ENCODE measurements at places on chromosomes 5 and 9.

DNA sequence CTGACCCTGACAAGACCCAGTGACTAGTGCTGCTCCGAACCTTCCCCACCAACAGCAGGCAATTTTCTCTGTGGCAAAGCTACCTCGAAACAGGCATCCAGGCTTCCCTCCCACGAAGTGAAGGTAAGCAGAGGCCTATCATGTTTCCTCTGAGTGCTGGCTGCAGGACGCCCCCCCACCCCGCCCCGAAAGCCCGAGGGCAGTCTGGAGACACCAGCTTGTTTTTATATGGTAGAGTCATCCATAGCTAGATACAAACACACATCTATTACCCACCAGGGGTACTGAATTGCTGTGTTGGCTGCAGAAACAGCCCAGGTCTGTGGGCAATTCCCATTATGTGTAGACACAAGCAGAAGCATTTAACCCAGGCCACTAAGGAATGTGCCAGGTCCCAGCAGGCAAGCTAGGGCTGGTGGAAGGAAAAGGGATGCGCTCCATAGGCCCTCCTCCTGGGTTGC is 40.4 kb downstream of the LIX1 start:
- no peak for DNase-seq

GRCh38 chr9:134408939-134409737 is 82.9 kb downstream of the RXRA start:
- no peak for DNase-seq

- DNase-seq, result no peak
These were observed 4.5 kb upstream of the NDST1 start for GRCh38 chr5:150503386-150503785.

- DNase-seq, result no peak
These were observed 11.2 kb upstream of the CXXC5 start for GRCh38 chr5:139636975-139637408.

DNA sequence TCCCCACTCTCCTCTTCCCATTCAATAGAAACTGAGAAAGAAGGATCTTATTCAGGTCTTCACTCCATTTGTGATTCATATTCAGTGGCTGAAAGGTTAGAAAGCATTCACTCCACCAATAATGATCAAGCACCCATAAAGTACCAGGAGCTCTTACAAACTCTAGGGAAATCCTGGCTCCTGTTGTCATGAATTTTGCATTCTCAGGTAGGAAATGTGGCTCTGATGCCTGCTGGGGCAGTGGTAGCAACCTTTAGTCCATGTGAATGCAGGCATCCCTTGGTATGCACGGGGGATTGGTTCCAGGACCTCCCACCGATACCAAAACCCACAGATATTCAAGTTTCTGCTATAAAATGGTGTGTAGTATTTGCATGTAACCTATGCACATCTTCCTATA is 3.6 kb upstream of the RORB start:
- no peak for DNase-seq

DNA sequence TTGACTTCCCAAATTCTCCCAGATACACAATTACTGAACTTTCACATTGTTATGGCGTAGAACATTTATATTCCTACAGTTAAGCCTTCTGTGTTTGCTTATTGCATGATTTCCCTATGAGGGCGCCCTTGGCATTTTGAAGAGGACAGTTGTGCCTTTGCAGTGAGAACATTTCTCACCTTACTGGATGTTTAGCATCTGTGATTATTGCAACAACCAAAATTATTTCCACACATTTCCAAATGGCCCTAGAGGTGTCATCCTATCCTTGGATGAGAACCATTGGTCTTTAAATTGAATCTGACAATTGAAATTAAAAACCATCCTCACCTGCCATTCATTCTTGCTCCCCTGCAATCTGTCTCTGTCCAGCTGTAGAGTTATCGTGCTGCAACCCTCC is 104.0 kb downstream of the MAMDC2 start:
- no peak for DNase-seq

DNA sequence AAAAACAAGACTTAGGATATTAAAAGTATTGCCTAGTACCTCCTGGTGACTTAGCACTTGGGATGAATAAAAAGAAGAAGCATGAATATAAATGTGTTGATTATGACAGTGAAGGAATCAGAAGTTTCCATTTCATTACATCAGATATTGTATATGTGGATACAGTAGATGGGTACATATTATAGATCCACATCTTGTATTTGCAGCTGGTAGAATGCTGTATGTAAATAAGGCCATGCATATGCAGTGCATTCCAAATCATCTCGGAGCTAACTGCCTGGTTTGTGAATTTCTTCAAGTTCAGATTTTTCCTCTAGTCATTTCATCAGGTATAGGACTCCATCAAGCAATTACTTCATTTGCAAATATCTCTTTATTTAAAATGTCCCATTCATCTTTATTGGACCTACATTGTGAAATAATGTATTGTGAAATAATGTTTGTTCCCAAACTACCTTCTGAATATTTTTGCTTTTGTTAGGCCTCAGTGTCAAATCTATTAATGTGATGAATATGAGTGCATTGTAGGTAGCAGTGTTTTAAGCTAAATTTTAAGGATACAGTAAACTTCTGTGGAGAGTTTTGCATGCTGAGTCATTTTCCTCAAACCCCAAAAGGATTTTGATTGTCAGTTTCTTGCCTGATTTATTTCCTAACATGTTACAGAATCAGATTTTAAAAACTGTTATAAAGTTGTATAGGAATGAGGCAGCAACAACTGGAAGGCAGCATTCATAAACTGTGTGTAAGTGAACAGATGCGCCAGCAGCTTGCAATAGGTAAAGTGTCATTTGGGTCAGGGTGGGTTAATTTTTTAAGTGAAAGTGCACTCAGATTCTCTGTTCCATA is 370.8 kb upstream of the RIOK2 start:
- no peak for DNase-seq

- no peak for DNase-seq
These were observed 81.6 kb upstream of the PHYKPL start for GRCh38 chr5:178314061-178314660.

DNA sequence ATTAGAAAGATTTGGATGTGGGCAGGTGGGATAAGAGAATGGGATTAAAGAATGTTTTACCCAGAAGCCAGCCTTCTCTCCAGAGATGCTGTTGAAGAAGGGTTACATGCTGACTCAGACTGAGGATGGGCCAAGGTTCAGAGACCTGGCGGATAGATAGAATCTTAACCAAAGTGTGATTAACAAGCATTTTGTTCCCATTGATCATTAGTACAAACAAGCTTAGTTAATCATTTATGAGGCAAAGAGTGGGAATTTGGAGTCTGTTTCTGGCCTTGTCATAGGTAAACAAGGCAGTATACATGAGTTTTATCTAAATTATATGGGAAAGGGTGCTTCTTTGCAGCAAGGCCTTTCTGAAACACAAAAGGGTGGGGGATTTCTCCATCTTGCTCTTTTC is 20.8 kb upstream of the DTWD2 start:
- no peak for DNase-seq

DNA sequence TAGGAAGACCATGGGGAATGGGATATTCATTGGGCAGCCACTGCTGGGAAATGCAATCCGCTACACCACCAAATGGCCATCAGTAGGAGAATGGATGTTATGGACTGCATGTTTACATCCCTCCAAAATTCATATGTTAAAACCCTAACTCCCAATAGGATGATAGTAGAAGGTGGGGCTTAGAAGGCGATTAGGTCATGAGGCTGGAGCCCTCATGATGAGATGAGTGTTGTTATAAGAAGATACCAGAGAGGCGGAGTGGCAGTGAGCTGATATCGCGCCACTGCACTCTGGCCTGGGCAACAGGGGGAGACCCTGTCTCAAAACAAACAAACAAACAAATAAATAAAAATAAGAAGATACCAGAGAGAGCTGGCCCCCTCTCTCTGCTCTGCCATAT is 16.1 kb upstream of the GTF3C5 start:
- DNase-seq, result no peak

GRCh38 chr9:93319992-93320500 is 131.4 kb upstream of the FAM120A start:
- no peak for DNase-seq

DNA sequence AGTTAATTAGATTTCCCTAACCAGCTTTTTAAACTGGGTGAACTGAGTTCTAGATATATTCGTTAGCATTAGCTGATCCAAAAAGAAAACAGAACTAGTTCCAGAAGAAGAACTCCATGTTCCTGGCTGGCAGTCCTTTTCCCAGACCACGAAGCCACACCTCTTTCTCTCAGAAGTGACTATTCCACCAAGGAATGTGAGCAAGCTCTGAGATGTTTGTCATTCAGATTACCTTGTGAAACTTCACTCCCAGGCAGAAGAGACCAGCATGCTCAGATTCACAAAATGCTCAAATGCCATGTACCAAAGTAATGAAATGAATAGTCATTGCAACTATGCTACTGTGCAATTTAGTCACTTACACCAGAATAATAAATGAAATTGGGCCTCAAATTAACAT is 4.4 kb upstream of the SSBP2 start:
- DNase-seq, result no peak

DNA sequence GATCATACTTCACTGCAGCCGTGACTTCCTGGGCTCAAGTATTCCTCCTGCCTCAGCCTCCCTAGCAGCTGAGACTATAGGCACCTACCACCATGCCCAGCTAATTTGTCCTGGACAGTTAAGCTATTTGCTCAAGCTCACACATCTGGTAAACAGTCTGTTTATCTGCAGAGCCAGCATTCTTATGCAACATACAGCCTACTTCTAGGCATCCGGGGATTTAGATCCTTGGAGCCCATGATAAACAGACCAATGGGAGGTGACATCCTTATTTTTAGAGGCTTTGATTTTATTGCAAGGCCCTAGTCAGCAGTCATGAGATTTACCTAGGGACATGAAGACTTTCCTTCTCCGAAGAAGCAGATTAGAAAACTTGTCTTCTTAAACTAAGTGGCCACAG is 21.0 kb downstream of the ATOX1 start:
- DNase-seq, result no peak

- DNase-seq, result no peak
These were observed 482.1 kb upstream of the ZNF608 start for GRCh38 chr5:125228363-125229070.

DNA sequence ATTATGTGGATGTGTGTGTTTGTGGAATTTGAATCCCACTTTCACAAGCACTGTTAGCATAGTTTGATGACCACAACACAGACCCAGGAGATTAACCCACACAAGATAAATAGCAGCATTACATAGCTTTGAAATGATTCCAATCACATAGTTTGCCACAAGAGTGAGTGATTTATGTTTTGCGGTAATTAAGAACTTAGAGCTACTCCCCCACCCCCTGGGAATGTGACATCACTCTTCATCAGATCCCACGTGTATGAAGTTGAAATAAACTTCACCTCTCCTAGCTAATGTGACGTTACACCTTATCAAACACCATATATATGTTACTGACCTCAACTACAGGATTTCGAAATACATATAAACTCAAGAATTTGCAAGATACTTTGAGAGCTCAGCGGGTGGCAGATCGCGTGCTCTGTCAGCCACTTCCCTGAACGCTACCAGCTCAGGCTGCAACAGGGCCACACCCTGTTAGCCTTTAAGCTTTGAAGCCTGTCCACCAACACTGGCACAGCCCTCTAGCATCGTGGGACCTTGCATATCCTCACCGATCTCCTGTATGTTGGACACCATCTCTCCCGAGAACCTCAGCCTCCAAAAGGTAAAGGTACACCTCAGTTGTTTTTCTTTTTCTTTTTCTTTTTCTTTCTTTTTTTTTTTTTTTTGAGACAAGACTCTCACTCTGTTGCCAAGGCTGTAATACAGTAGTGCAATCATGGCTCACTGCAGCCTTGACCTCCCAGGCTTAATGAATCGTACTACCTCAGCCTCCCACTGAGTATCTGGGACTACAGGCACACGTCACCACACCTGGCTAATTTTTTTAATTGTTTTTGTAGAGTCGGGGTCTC is 1.7 kb upstream of the AGTPBP1 start:
- no peak for DNase-seq

GRCh38 chr9:71767163-71767775 is 1.0 kb downstream of the CEMIP2 start:
- DNase-seq, result no peak

Measured in activated CD8-positive, alpha-beta memory T cell treated with anti-CD3 and anti-CD28 coated beads for 4 hours (primary cell).